HFFc6 (cell line): ENCODE measurements at places on chromosomes 5 and 9.

DNA sequence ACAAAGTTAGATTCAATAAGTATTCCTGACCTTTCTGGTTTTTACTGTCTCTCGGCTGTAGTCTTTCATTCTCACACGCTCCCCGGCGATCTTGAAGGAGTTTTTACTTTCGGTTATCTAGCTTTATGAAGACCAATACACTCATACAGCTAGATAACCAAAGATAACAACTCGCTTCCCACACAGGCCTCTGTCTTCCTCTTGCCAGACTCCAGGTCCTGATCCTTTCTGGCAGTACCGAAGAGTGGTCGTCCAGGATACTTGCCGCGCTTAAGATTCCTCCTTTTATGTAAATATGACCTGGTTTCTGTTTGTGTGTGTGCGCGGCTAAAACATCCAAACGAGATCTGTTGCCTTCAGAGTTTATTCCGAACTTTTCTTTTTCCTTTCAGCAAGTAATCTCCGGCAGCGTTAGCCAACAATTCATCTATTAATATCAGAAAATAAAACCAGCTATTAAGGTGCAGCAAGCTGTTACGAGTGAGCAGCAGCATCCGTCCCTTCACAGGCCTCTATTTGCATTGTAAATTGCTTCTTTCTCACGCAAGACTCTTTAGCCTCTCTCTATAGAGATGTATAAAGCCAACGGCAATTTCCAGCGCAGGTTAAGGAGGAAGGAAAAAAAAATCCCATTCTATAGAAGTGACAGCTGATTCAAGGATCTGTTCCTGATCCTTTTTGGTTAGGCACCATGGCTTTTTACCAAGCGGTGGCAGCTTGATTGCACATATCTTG is 216.1 kb downstream of the MEF2C start:
- no peak for DNase-seq

DNA sequence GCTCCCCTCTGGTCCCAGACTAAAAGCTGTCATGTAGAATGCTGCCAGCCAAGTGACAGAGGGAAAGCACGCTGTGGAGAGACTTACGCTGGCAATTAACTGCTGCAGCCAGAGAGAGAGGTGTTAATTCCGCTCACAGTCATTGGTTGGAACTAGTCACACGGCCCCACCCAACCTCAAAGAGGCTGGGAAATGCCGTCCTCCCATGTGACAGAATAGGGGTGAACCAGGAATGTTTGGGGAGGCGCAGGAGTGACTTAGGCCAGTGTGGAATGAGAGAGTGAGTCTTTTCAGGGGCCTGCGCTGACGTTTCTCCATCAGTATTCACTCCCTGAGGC is 87.6 kb downstream of the AMBP start:
- DNase-seq = no peak

DNA sequence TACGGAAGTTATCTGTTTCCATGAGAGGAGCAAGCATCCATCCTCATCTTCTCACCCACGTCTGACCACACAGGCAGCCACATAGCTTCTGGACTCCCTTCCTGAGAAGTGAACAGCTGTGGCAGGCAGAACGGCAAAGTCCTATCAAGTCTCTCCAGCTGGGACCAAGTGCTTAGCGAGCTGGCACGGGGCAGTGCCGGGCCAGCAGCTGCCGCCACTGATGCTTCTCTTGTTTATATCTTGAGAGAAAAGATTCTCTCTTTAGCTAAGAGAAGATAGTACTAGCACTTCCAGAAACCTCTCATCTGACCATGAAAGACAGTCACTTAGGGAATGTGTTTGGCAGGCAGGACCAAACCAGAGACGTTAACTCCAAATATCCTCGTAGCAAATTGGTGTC is 37.2 kb downstream of the PLAC8L1 start:
- DNase-seq = no peak

GRCh38 chr9:8857926-8858595 is 1058.5 kb upstream of the DMAC1 start:
- no peak for DNase-seq

DNA sequence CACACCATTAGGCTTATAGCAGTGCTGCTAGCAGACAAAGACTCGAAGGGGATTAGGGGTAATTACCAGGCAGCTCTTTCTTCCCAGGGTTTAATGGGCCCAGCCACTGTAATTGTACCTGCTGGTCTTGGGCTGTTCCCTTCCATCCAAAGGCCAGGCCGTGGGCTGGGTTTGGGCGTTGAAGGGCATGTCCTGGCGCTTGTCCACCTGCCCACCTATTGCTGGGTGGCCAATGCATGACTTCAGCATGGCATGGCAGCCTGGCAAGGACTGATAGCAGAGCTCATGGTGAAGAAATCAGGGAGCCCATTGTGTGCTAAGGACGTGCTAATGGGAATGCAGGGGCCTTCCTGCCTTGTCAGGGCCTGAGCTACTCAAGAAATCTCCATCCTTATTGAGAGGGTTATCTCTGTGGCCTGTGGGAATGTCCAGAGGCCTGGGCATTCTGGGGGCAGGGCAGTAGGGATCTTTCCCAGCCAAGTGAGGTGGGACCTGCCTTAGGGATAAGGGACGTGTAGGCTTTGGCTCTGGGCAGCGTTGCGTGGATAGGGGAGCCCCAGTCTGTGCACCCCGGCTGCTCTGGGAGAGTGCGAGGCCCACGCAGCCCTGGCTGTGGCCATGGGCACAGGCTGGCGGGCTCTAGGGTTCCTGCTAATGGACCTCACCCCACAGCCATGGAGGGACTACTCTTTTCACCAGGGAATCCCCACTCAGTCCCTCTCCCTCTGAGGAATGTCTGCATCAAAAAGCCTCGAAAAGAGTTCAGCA is 116.1 kb upstream of the PITX1 start:
- DNase-seq = no peak

DNA sequence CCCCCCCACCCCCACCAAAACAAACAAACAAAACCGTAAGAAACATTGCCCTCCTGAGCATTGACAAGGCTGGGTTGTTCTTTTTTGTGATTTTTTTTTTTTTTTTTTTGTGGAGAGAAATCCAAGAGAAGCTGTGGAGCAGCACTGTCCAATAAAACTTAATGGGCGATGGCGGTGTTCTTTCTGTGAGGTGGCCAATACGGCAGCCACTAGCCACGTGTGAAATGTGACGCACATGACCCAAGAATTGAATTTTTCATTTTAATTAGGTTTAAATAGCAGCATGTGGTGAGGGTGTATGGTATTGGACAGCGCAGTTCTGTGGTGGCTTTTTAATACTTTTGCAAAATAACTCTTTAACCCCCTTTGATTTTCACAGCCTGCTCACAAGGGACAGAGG is 251.1 kb downstream of the PDZD2 start:
- no peak for DNase-seq

DNA sequence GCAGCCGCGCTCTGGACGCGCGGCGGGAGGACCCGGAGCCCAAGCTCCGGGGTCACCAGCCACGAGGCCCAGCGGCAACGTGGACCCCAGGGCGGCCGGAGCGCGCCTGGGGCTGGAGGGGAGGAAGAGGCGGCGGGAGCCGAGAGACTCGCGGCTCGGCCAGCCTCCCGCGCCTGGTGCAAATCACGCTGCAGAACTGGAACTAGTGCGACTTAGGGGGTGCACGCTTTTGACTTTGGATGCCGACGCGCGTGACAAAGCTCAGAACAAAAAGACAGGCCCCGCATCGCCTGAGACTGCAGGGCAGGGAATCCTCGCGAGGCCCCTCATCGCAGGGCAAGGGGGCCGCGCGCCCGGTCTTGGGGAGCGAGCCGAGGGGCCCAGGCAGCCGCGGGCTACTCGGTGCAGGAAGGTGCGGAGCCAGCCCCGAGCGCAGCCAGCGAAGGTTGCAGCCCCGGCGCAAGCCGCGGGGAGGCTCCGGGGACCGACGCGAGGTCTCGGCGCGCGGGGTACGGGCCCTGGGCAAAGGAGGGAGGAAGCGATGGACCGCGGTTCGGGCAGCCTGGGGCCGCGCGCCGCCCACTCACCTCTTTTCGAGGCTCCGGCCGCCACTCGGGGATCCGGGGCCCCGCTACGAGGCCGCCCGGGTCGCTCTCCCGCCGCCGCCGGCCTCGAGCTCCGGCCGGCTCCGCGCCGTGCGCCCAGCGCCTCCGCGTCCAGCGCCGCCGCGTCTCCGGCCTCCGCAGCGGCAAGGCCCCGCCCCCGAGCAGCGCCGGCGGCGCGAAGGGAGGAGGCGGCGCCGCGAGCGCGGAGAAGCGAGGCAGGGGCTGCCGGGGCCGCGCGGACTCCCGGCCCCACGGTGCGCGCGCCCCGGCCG is at the start of gene GOLM1:
GOLM1 (minus strand) TSS at position 735 of the 877 bp plus-strand sequence. CDS start 20,238 bp downstream, outside the sequence.
- peak; percentile 23 for DNase-seq

DNA sequence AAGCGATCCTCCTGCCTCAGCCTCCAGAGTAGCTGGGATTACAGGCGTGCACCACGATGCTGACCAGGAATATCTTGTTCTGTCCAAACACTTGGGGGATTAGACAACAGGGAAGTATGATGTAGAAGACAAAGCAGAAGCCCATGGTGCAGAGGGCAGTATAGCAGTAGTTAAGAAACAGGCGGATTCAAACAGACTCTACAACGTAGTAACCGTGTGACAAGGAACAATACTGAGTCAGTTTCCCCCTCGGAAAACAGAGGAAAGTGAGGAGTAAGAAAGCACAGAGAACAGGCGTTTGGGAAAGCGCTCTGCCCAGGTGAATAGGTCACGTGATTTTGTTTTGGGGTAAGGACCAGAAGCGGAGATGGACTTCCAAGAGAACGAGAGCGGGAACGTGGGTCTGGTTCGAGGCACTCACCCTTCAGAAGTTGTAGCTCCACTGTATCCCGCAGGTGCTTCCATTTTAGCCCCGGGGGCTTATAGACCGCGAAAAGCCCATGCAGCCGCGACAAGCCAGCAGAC is 306 bp downstream of the TRUB2 start:
- DNase-seq = no peak

DNA sequence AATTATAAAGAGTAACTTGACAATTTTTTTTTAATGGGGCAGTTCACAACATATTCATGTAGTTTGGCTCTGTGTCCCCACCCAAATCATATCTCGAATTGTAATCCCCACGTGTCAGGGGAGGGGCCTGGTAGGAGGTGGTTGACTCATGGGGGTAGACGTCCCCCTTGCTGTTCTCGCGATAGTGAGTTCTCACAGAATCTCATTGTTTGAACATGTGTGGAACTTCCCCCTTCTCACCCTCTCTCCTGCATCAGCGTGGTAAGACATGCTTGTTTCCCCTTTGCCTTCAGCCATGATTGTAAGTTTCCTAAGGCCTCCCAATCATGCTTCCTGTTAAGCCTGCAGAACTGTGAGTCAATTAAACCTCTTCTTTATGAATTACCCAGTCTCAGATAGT is 40.7 kb downstream of the FBXW11 start:
- DNase-seq = no peak

DNA sequence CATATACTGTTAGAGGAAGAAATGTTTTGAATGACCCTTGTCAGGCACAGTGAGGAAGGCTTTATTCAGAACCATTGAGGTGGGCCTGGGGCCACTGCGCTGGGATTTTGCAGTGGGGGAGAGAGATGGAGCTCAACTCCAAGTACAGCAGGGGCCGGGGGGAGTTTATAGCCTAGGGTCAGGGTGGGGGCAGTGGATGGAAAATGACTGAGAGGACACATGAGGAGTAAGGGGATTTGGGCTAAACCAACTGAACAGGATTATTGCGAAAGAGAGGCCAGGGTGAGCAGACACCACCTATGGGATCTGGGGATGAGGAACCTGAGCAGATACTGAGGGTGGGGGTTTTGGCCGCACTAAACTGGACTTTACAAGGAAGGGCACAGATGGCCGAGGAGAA is 6.3 kb downstream of the CEP72 start:
- DNase-seq = no peak

DNA sequence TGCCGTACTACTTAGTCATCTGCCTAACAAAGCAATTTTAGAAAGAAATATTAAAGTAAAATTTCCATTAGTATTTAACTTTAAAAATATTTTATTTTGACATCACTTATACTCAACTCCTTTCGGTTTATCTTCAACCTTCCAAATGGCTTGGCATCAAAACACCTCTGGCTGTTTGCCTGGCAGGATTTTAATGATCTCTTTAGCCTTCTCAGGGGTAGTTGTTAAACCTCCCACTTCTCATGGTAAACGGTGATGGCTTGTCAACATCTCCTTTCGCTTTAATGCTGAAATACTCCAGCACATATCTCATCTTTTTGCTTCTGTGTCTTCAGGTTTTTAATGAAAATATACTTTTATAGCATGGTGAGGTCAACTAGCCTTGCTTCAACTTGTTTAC is 747.1 kb downstream of the CETN3 start:
- no peak for DNase-seq

- DNase-seq = no peak
These were observed 127.2 kb upstream of the FER start for GRCh38 chr5:108620516-108620915.

- no peak for DNase-seq
These were observed 23.4 kb upstream of the FUBP3 start for GRCh38 chr9:130555968-130556367.

DNA sequence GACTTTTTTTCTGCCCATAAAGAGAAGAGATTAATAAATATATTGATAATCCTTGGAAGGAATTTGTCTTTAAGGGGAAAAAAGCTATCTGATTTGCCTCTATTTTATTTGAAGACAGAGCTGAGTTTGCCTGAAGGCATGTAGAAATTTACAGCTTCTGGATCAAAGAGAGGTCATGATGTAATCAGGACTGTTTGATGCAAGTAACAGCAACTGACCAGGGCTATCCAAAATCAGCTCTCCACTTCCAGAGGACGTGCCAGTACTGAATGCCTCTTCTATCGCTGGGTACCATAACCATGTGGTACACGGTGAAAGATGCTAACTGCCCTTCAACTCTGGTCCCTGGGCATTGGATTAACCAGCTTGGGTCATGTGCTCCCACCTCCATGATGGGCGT is 90.6 kb downstream of the ZFAND5 start:
- DNase-seq = no peak

GRCh38 chr5:135458356-135458755 is 6.2 kb upstream of the TIFAB start:
- no peak for DNase-seq

DNA sequence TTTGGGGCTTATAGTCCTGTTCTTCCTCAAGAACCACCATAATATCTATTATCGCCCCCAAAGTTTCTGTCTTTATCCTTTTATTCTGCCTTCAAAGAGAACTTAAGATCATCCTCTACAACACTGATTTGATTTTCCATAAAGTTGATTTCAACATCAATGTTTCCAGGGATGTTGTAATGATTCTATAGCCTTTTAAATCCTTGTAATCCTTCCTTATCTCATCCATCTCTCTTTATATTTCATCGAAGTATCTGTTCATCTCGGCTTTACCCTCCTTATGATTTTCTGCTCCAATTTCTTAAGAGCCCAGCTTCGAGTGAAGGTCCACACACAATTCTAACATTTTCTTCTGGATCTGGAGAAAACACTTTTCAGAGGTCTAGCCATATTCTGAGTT is 218.4 kb downstream of the CDK5RAP2 start:
- DNase-seq = no peak

- DNase-seq = no peak
These were observed 8.9 kb downstream of the PLK2 start for GRCh38 chr5:58450811-58451629.

GRCh38 chr9:130172858-130173665 is 858 bp downstream of the NCS1 start:
- peak; percentile 8 for DNase-seq

GRCh38 chr9:132181796-132182313 is 20.0 kb downstream of the NTNG2 start:
- DNase-seq = no peak
